ENCODE measurements at places on chromosomes 2 and 18.

- no peak for DNase-seq
These were observed 7.2 kb upstream of the SLC40A1 start for GRCh38 chr2:189587780-189588179.

GRCh38 chr2:216594081-216594480 is 39.1 kb upstream of the IGFBP2 start:
- no peak for DNase-seq

- DNase-seq: no peak
These were observed 186.2 kb downstream of the CMPK2 start for GRCh38 chr2:6679471-6679870.

DNA sequence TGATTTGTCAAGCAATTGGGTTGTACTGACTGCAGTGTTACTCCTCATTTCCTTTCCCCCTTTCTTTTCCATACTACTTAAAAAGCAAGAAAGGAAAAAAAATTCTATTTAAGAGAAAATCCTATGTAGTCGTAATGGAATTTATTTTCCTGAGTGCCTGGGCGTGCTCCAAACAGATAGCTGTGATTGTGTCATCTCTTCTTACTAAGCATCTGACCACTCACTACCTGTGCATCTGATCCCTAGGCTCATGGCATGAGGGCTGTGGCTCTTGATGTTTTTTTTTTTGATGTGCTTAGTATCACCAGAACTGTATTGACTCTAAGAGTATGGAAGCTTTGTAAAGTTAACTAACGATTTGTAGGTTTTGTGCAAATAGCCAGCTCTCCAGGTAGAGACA is 19.0 kb downstream of the CRIM1 start:
- no peak for DNase-seq

GRCh38 chr18:22827741-22828140 is 105.4 kb upstream of the RBBP8 start:
- DNase-seq: no peak

DNA sequence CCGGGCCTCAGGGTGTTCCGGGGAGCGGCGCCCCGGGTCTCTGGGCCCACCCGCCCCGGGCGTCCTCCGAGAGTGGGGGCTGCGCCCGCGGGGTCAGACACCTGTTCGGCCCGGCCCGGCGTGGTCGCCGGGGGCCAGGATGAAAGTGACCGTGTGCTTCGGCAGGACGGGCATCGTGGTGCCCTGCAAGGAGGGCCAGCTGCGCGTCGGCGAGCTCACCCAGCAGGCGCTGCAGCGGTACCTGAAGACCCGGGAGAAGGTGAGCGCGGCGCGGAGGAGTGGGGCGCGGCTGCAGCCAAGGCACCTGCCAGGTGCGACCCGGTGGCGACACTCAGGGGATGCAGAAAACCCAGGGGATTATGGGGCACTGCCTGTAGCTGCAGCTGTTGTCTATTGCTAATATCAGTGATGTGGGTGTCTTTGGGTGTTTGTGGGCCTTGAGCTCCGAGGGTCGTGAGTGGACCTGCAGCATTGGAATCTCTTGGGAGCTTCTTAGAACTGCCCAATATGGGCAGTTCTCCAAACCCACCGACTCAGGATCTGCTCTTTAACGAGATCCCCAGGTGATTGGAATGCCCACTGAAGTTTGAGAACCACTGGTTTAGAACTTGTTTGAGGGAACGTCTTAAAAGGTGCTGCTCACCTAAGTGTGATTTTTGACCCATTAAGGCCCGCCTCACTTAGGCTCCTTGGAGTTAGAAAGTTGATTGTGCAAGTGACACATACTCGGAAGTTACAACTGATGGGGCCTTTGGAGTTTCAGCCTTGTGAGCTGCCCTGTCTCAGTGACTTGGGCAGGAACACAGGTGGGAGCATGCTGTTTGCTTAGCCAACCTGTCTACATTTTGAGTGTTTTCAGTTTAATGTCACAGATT is 823 bp downstream of the PARD3B start:
- no peak for DNase-seq

DNA sequence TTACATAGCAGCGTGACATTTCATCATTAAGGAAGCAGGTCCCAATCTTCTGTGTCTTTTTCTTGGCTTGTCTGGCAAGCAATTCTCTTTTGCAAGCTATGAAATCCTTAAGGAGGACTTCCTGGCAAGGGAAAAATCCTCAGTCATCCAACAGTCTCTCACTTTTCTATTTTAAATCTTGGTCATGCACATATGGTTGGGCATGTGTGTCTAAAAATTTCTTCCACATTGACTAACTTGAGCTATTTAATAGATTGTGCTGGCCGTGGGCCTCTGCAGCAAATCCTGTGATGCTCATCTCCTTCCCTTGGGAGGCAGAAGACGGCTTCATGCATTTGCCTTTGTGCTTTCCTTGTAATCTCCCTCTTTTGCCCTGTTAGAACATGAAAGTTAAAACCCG is 634.3 kb upstream of the FANCL start:
- no peak for DNase-seq

- no peak for DNase-seq
These were observed 37.2 kb upstream of the PXDN start for GRCh38 chr2:1781291-1782080.

GRCh38 chr2:58350484-58350883 is 109.4 kb upstream of the FANCL start:
- no peak for DNase-seq

DNA sequence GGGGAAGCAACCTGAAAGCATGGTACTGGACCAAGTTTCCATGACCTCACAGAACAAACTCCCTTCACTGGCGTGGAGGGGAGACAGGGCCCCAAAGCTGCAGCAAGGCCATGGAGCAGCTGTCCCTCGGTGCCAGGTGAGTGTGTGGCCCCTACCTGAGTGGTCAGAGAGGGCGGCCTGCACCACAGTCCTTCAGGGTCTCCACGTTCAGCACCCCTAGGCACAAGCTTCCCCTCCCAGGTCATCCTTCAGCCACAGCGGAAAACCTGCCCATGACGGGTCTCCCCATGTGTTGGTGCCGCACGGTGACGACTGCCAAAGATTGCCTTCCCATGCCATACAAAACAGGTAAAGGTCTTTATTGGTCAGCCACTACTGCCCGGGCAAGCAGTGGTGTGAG is 201.6 kb downstream of the MGAT5 start:
- DNase-seq: no peak

- DNase-seq: no peak
These were observed 44.4 kb downstream of the MAP4K4 start for GRCh38 chr2:101741775-101742520.

GRCh38 chr2:237625216-237625705 is 2.1 kb upstream of the LRRFIP1 start:
- DNase-seq: no peak

DNA sequence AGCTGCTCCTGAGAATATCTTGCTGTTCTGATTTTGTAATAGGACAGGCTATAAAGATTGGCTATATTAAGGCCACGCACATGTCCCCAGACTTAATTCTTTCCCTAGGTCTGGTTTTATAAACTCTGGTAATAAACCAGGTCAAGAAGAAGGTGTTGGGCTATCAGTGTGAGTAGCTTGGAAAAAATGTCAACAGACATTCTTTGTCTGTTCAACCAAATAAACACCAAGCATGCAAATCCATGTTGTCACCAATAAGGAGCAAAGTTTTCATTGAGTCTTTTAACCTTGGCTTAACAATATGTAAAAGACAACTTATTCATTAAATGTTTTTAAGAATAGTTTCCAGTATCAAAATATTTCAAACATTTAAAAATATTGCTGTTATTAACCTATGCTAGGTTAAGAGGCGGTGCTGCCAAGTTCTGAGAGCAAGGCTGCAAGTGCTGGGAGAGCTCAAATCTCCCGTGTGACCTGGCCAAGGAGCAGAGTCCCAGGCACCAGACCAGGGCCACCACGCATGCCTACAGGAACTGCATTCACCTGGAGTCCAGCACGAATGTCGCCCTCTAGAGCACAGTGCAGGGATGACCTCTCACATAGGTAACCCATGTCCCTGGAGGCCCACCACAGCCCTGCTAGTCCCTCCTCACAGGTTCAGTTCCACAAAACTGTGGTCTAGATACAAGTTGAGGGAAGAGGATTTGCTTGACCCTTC is 120.5 kb upstream of the POU3F3 start:
- DNase-seq: no peak

- DNase-seq: no peak
These were observed 7.4 kb upstream of the HES6 start for GRCh38 chr2:238247002-238247822.

DNA sequence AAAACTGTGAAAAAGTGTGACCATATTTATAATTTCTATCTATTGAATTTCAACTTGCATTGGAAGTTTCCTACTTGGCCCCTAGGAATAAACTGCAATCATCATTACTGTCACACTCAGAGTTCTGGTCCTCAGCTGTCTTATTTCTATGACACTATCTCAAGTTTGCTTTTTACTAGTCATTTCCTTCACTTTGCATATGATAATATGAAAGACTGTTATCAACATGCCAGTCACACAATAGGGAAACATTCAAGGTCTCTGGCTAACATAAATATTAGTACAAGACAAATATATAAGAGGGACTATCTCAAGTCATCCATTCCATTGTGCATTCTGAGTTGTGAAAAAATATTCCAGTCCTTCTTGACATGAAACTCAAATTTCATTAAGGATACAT is 28.7 kb downstream of the DNAH6 start:
- DNase-seq: no peak

DNA sequence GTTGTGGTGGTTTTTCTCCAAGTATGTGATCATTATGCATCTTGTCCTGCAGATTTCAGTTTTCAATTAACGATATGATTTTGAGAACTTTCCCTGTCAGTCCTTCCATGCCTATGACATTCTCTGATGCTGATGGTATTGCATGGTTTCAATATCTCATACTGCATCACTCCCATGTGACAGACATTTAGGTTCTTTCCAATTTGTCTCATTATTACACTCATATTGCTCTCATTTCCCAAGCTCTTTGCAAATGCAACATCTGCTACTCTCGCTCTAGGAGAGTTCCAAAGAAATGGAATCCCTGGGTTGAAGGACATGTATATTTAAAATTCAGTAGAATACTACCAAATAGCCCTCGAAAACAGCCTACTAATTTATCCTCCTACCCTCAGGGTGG is 125.5 kb downstream of the MARCHF4 start:
- no peak for DNase-seq

DNA sequence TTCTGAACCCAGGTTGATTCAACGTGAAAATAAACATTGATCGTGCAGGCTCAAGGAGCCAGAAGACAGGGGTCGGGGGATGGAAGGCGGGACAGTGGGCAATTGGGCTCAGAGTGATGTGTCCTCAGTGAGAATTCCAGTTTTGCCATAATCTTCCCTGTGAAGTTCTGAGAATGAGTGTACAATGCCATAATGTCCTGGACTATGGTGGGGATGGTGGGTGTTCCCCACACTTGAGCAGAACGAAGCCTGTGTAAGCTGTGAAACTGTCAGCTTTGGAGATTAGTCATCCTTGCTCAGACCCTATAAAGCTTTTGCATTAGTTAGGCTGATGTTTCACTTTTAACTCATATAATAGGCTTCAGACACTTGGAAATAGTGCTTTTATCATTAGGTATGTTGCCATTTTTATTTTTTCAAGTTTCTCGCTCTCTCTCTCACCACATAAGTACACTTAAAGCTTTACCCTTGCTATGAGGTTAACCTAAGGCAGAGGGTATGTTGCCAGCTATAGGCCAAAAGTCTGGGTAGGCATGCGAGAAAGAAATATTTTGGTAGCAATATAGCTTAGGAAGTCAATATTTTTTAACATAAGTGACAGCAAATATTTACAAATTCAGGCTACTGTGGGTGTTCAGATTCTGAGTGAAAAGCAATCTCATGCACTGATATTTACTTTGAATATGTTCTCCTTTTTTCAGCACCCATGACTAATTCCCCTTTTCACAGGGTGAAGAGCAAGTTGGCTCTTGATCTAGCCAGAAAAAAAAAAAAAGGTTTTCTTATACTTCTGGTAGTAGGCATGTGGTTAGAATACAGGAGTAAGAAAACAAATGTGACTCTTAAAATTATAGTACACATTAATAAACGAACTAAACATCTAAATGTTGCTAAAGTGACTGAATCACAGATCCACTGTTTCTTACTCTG is 47.2 kb downstream of the CDC42EP3 start:
- no peak for DNase-seq

- DNase-seq: no peak
These were observed 46.8 kb upstream of the SMIM21 start for GRCh38 chr18:75474332-75474731.

GRCh38 chr2:3430172-3430571 is 50.7 kb downstream of the TRAPPC12 start:
- no peak for DNase-seq

- no peak for DNase-seq
These were observed 33.7 kb upstream of the MCM6 start for GRCh38 chr2:135909976-135910375.

- DNase-seq: no peak
These were observed 129.1 kb downstream of the NDUFA10 start for GRCh38 chr2:239896075-239896474.

DNA sequence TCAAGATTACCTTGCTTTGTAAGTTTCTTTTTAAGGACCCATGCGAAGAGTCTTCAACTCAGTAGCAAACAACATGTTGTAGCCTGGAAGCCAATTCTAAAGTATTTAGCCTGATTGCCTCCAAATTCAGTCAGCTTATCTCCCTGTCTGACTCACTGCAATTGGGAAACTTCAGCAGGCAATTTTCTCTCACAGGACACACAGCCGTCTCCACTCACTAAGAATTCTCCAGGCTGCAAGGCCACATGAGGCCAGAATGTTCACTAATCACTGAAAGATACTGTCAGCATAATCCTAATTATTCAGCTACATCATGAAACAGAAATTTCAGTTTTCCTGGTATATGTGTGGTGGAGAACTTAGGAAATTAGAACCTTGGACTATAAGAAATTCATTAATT is 78.1 kb upstream of the PDE1A start:
- no peak for DNase-seq

- DNase-seq: no peak
These were observed 175.2 kb upstream of the HDAC4 start for GRCh38 chr2:239575931-239576445.

DNA sequence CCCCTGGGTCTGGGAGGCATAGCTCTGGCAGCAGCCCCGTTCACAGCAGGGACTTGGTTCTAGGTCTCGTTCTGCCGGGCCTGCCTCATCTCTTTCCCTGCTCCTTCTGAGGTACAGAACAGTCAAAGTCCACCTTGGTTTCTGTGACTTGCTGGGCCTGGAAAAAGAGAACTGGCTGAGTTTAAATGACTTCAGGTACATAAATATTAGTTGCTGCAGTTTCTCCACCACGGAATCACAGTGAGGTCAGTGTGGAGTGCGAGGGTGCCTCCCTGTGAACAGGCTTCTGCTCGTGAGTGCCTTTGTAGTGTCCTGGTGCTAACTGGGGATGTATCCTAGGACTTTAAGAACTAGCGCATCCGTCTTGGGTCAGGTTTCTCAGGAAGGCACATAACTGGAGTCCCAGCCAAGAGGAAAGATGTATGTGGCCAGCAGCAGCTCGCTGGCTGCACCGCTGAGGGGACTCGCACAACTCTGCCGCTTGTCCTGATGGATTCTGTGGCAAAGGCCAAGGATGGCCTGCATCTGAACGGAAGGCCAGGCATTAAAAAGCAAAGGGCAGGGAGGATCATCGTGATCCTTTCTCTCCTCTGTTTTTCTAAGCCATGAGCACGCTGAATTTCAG is 188.6 kb downstream of the SH3RF3 start:
- DNase-seq: no peak

- DNase-seq: peak; percentile 48
These were observed 1.1 kb downstream of the ID2 start for GRCh38 chr2:8682719-8683667.

All from NCI-H460 (cell line).